ENCODE measurements at places on chromosomes 3 and 15.
A peak's percentile ranks its signal among the peaks of the same experiment; 100 is the strongest.

- DNase-seq: no peak
Measured at GRCh38 chr3:187912007-187912406, 166.7 kb upstream of the BCL6 start.

DNA sequence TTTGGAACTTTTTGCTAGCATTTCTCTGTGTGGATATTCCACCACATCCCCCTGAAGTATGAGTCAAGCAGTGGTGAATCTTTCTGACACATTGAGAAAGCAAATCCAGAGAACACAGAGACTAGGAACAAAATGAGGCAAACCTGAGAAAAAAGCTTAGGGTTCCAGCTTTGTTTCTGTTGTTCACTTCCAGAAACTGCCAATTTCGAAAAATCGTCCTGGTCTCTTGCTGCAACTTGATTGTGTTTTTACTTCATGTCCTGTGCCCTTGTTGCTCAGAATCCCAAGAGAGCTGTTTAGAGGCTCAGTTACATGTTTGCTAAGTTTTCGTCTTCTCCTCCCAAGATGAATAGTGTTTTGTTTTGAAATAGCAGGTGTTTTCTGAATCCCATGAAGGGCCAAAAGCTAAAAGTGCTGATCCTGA is 13.7 kb downstream of the MAP2K1 start:
- DNase-seq: no peak

- no peak for DNase-seq
Measured at GRCh38 chr15:35289024-35289617, 204.0 kb upstream of the NANOGP8 start.

- DNase-seq: peak; percentile 77
Measured at GRCh38 chr3:11290743-11291680, 18.8 kb downstream of the ATG7 start.

GRCh38 chr3:152291238-152291637 is 22.5 kb downstream of the MBNL1 start:
- DNase-seq: no peak

All from CD4-positive, alpha-beta T cell treated with Interleukin-12 subunit alpha and Interleukin-12 subunit beta, for 1 hour (primary cell).